Hindlimb muscle (tissue), 1 donor: ENCODE measurements at places on chromosomes 2 and 18.

DNA sequence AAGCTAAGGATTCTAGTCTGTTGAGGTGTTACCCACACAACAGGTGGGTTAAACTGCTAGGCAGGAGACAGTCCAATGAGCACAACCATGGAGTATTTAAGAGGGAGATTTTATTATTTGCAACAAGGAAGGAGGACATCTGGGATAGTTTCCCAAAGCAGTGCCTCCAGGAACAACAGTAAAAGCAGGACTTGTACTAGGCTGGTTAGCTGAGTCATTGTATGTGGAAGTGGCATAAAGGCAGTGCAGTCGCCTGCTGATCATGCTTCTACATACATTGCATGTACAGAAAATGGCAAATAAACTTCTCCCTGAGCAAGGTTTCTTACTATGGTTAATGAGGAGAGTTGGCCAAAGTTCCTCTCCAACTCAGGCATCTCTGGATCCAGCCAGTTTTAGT lies 46.1 kb upstream of the CYTIP start:
- no peak for DNase-seq

DNA sequence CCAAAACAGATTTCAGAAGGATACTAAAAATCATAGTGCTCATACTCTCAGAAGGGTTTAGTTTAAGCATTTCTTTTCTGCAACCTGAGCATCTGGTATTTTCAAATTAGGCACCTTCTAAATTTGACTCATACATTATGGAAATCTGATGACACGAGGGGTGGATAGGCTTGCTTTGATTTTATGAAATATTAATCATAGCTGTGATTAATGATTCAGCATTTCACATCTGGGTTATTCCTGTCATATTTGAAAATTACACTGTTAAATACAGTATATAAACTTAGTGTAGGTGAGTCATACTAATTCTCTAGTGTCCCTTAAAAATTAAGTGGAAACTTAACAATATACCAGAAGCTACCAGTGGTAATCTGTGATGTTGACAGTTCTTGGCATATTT lies 47.7 kb downstream of the MRPS9 start:
- no peak for DNase-seq

DNA sequence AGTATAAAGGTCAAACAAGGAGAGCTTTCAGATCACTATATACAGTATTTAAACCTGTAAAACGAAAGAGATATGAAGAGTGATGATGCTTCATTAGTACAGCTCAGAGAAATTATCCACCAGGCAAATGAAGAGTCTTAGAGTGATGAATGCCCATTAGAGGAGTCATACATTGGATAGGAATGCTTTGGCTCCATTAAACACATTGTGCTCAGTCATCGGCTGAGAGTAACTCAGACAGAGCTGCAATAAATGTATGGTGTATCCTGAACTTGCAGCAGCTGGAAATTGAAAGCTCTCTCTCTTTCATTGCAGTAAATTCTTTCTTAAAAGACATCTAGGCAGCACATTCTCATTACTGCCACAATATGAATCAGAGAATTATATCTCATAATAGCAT lies 340.8 kb upstream of the SPHKAP start:
- no peak for DNase-seq

- no peak for DNase-seq
Measured at GRCh38 chr2:24329700-24330099, 30.6 kb downstream of the ITSN2 start.

- DNase-seq, result no peak
Measured at GRCh38 chr2:223524066-223524465, 78.1 kb downstream of the SCG2 start.

- DNase-seq, result no peak
Measured at GRCh38 chr2:181971032-181971431, 14.6 kb upstream of the PPP1R1C start.

DNA sequence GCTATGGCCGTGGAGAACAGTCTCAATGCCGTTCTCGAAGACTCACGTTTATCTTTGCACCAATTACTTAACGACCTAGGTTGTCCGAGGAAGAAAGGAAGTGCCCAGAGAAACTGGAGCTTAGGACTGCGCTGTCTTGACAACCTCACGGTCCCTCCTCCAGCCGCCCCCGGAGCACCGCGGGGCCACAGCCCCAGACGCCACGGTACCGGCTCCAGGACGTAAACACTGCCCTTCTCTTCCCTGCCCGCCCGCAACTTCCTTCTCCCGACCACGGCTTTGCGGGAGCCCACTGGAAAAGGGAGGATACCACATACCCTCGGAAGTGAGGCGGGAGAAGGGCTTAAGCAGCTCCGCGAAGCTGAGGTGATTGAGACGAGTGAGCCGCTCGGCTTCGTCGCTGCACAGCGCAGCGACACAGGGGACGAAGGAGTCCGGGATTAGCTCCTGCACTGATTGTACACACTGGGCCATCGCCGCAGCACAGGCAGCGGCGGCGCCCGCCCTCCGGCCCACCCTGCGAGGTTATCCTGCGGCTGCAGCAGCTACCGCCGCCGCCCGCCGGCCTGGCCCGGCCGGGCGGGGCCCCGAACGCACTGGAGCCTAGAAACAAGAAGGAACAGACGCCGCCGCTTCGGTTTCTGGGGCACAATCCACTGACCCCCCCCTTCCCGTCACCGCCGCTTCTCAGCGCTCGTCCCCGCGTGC lies 483 bp downstream of the TRAPPC8 start:
- DNase-seq, result no peak

DNA sequence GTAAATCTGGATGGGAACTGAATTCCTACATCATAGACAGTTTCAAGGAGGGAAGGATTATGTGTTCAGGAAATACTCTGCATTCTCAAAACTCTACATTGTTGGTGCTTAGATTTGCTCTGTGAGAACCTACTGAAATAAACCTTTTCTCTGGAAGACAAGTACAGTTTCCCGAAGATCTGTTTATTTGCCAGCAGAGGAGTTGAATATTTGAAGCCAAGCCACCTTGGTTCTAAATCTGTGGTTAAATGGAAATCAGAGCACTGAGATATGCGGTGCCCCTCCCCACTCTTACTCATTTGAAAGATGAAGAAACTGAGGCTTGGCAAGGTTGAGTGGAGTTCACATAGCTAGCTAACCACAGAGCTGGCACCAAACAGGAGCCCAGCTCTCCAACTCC lies 146.3 kb upstream of the CTAGE1 start:
- DNase-seq, result no peak

DNA sequence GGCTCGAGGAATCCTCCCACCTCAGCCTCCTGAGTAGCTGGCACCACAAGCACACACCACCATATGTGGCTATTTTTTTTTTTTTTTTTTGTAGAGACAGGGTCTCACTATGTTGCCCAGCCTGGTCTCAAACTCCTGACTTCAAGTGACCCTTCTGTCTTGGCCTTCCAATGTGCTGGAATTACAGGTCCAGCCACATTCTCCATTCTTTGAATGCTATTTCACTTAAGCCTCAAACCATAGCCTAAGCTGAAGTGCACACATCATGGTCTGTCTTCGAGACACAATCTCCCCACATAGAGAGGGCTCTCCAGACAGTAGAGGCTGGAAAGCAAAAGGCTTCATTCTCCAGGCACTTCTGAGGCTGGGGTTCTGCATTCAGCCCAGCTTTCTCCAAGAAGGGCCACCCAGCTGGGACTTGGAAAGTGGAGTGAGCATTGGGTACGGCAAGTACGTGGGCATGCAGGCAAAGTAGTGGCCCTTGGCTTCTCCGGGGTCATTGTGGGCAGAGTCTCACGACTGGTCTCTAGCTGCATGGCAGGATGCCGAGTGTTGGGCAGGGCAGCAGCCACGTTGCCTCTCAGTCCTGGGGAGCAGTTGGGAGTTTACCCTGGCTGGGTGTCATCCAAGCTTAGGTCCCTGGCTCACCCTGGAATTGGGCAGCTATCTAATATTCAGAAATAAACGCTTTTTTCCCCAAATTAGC lies 78.2 kb upstream of the SMAD7 start:
- DNase-seq, result no peak

GRCh38 chr2:71530211-71530610 lies 76.8 kb downstream of the DYSF start:
- DNase-seq, result no peak
